ENCODE measurements at places on chromosomes 5 and 9.

- H3K4me3 ChIP-seq, result no peak overlapping the region
- H3K27ac ChIP-seq, result no peak overlapping the region
- H3K27me3 ChIP-seq, result no peaks in the 10 kb centered on the region
These were observed 8.3 kb upstream of the ENC1 start for GRCh38 chr5:74648835-74649293.

DNA sequence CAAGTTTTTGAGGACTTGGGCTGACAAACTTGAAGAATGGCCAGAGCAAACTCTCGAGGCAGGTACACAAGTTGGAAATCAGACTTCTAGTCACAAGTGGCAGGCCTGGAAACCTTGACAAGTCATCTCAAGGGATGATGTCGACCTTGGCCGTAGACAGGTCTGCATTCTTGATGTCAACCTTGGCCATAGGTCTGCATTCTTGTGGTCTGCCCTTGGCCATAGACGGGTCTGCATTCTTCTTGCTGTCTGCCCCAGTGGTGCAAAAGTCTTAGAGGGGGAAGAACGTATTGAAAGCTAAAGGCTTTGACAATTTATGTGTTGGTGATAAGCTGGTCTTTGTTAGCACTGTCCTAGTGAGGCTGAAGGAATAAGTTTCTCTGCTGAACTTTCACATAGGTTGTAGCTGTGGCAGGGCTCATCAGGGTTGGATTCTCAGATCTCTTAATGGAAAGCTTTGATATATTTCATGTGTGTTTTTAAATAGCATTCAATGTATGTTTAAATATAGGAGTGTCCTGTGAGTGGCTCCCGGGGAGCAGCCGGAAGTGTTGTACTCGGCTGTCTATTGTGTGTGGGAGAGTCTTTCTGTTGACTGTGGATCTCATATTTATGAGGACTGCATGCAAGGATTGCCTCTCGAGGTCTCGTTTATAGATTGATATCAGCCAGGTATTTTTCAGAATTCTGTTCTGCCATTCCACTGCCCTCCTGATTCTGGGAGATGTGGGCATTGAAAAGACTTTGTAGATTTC is 27.0 kb downstream of the SUB1 start:
- no peak overlapping the region for H3K4me3 ChIP-seq
- peak; percentile 82 for DNase-seq
- H3K27ac ChIP-seq, result no peak overlapping the region
- no peaks in the 10 kb centered on the region for H3K4me1 ChIP-seq
- H3K36me3 ChIP-seq, result no peaks in the 10 kb centered on the region

DNA sequence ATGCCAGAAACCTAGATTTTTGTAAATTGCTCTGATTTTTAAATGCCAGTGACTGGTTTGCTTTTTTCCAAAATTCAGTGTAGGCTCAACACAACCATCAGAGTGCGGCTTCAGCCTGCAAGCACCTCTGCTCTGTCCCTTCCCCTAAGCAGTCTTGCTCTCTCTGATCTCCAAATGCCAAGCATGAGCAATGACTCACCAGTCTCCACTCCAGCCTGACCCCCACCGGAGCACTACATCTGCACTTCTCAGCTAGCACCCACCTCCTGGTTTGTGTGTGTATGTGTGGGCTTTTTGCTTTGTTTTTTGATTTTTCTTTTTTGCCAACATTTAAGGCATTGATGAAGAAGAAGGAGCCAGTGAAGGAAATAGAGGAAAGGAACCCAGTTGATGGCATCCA is 61.4 kb upstream of the ADRA1B start:
- DNase-seq, result peak; percentile 19
- no peak overlapping the region for H3K27ac ChIP-seq
- H3K36me3 ChIP-seq, result no peaks in the 10 kb centered on the region
- no peaks in the 10 kb centered on the region for H3K27me3 ChIP-seq
- no peak overlapping the region for H3K4me3 ChIP-seq

DNA sequence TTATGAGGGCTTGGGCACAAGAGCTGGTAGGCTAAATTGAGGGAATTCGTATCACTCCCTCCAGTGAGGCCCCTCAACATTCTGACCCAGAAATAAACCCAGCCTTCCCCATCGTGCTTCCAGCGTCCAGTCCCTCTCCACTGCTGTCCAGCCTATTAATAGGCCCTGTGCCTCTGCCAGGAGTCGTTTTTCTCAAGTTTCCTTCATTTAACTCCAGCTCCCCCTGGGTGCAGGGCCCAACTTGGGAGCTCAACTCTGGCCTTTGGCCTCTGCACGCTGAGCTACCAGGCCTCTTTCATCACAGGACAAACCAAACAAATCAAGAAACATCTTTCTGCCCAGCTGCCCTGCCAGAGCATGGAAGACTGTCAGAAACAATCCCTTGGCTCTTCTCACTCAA is 10.0 kb downstream of the HBEGF start:
- no peak for DNase-seq
- no peaks in the 10 kb centered on the region for H3K27me3 ChIP-seq
- H3K27ac ChIP-seq, result no peak overlapping the region
- H3K36me3 ChIP-seq, result no peaks in the 10 kb centered on the region
- no peaks in the 10 kb centered on the region for H3K4me1 ChIP-seq
- no peak overlapping the region for H3K4me3 ChIP-seq

- H3K4me1 ChIP-seq, result peaks cover 8% of the 10 kb centered on the region
- H3K27ac ChIP-seq, result no peak overlapping the region
- H3K27me3 ChIP-seq, result no peaks in the 10 kb centered on the region
- H3K4me3 ChIP-seq, result no peak overlapping the region
These were observed 117.8 kb upstream of the OSMR start for GRCh38 chr5:38728029-38728428.

- no peaks in the 10 kb centered on the region for H3K36me3 ChIP-seq
- no peak overlapping the region for H3K27ac ChIP-seq
- H3K27me3 ChIP-seq, result no peaks in the 10 kb centered on the region
- no peaks in the 10 kb centered on the region for H3K4me1 ChIP-seq
These were observed 63.7 kb upstream of the PPP2CA start for GRCh38 chr5:134289509-134290113.

DNA sequence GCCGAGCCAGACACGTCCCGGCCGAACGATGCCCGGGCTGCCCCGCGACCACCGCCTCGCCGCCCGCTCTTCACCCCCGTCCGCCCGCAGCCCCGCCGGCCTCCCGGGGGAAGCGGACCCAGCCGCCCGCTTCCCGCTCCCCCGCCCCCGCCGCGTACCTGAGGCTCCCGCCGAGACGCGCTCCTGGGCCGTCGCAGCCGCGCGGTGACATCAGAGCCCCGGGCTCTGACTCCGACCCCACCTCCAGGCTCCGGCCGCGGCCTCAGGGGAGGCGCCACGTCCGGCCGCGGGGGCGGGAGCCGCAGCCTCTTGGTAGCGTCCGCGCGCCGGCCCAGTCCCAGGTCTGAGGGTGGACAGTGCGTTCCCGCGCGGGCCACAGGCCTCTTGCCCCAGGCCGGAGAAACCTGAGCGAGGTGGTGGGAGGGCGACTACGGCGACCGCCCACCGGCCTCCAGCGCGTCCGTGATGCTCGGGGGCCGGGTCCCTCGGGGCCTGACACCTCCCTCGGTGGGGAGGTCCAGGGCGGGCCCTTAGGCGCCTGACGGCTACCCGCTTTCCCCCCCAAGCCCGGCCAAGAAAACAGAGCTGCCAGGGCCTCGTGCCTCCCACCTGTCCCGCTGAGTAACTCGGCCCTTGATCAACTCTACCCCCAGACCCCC is at the start of gene SHROOM1:
TSS of gene SHROOM1 (minus strand) at position 212 of the 659 bp plus-strand sequence. CDS start 4,507 bp downstream, outside the sequence.
- peaks cover 1% of the 10 kb centered on the region for H3K4me1 ChIP-seq
- peak; percentile 69 for DNase-seq
- H3K36me3 ChIP-seq, result no peaks in the 10 kb centered on the region
- H3K4me3 ChIP-seq, result peak within 1 kb of the TSS; percentile 40
- H3K27ac ChIP-seq, result no peak within 1 kb of the TSS
- peaks cover 17% of the 10 kb centered on the region for H3K27me3 ChIP-seq

DNA sequence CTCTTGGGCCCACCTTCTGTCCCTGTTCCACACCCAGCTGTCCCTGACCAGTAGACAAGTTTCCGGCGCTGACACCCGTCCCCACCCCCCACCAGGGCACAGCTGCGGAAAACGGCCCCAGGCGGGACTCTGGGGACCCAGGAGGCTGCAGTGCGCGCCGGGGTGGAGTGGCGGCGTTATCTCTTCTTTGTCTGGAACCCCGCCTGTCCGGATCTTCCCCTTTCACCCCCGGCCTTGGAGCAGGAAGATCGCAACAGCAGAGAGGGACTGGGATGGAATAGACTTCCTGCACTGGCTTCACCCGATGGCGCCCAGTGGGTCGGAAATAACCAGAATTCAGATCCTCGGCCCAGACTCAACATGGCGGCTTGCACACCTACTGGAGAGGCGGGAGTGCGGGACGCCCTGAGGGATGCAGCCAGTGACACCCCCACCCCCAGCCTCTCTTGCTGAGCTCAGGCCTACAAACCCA is 4.7 kb downstream of the PAX5 start:
- DNase-seq, result peak; percentile 16
- peaks cover 2% of the 10 kb centered on the region for H3K4me1 ChIP-seq
- H3K27ac ChIP-seq, result no peak overlapping the region
- H3K4me3 ChIP-seq, result no peak overlapping the region
- peaks cover 85% of the 10 kb centered on the region for H3K27me3 ChIP-seq
- no peaks in the 10 kb centered on the region for H3K36me3 ChIP-seq

- DNase-seq, result no peak
- H3K4me3 ChIP-seq, result no peak overlapping the region
- H3K27me3 ChIP-seq, result no peaks in the 10 kb centered on the region
- no peaks in the 10 kb centered on the region for H3K36me3 ChIP-seq
These were observed 43.4 kb downstream of the NFIB start for GRCh38 chr9:14270358-14271092.

GRCh38 chr9:16413509-16414016 is 456.9 kb downstream of the BNC2 start:
- H3K27ac ChIP-seq, result no peak overlapping the region
- no peaks in the 10 kb centered on the region for H3K4me1 ChIP-seq
- DNase-seq, result no peak
- H3K4me3 ChIP-seq, result no peak overlapping the region

GRCh38 chr5:150266871-150267291 is 22.7 kb downstream of the CAMK2A start:
- no peak for DNase-seq
- H3K4me1 ChIP-seq, result peaks cover 4% of the 10 kb centered on the region
- no peaks in the 10 kb centered on the region for H3K27me3 ChIP-seq
- no peak overlapping the region for H3K4me3 ChIP-seq
- no peaks in the 10 kb centered on the region for H3K36me3 ChIP-seq

DNA sequence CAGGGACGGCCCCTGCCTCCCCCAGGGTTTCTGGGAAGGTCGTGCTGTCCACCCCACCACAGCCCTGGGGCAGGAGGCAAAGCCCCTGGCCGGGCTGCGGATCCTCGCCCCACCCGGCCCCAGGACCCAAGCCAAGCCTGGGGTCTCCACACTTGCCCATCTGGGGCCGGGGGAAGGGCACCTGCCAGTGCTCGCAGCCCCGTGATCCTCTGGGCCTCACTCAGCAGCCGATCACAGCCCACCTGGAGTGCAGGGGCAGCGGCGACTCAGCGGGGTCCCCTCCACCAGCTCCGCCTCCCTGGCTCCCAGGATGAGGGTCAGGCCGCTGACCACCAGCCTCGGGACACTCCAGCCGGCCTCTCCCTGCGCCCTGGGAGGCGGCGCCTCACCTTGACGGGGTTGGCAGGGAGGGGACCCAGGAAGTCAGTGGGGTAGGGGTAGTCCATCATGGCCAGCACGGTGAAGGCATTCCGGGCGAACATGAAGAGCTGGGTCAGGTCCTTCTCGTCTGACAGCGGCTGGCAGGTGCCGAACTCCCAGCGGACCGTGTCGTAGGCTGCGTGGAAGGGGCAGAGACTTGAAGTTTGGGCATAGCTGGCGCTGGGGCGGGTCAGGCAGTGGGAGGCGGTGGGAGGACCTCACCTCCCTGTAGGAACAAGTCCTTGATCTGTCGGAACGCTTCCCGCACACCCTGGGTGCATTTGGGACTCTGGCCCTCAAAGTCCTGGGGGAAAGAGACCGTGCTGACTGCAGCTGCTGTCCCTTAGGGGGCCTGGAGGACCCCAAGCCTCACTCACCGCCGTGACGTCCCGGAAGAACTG is 1.8 kb downstream of the DPP7 start:
- no peaks in the 10 kb centered on the region for H3K4me1 ChIP-seq
- no peak for DNase-seq
- no peaks in the 10 kb centered on the region for H3K36me3 ChIP-seq
- H3K27ac ChIP-seq, result no peak overlapping the region
- H3K4me3 ChIP-seq, result no peak overlapping the region
- peaks cover 15% of the 10 kb centered on the region for H3K27me3 ChIP-seq

DNA sequence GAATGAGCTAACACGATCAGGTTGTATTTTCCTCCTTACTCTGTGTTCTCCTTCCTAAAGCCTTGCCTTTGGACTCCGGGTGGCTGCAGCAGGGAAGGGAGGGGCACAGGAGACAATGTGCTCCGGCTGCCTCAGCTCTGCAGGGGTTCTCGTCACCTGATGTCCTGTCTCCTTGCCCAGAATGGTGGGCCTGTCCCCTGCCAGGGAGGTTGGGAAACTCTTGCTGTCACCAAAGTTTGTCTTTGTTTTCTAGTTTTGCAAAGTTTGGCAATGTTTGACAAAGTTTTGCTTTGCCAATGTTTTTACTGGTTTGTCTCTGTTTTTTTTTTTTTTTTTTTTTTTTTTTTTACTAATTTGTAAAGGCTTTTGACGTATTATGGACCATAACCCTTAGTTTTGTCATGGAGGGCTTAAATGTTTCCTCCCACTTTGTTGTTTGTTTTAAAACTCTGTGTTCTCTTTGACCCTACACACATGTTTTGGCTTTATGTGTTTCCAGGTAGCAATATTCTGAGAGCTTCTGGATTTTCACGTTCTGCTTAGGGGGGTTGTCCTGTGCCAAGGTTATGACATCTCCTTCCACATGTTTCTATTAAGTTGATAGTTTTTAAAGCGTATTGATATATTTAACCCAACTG is 49.3 kb downstream of the GADD45G start:
- no peaks in the 10 kb centered on the region for H3K36me3 ChIP-seq
- no peaks in the 10 kb centered on the region for H3K27me3 ChIP-seq
- no peak overlapping the region for H3K4me3 ChIP-seq
- peak; percentile 36 for DNase-seq

GRCh38 chr5:172428224-172429166 is 25.8 kb downstream of the SH3PXD2B start:
- no peak overlapping the region for H3K4me3 ChIP-seq
- no peaks in the 10 kb centered on the region for H3K36me3 ChIP-seq
- H3K27me3 ChIP-seq, result no peaks in the 10 kb centered on the region
- no peak for DNase-seq

All from mesendoderm (in vitro differentiated cells).